ENCODE measurements at places on chromosomes 3 and 15.

- peak; percentile 66 for DNase-seq
These were observed 854 bp upstream of the COL8A1 start for GRCh38 chr3:99637368-99638111.

DNA sequence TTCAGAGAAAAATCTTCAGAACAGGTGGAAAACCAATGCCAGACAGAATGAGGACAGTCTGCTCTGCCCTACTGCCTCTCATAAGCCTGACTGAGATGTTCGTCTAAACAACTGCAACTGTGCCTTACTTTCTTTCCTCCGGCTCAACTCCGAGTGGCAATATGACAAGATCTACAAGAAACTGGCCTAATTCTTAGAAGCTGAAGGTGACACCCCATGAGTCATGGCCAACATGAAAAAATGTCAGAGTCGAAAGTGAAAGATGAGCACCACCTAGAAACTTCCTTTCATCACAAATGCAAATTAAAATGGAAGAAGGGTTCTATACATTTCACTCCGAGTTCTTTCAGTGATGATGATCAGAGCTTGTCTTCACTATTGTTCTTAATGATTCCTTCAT is 12.9 kb downstream of the PCYT1A start:
- DNase-seq, result no peak

DNA sequence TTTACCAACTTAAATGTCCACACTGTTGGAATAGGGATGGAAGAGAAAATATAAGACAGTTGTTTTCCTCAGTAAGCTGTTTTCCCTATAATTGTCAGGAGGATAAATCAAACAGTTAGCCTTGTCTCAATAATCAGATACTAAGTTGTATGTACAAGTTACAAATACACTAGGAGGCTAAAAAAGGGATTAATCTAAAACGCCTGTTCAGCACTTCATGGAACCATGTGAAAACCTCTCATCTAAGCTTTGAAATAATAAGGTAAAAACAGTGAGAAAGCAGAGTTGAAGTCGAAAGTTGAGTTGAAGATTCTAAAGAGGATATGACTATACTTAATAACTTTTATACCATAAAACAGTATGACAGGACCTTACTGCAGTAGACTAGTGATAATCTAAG is 62.0 kb downstream of the CALML4 start:
- DNase-seq, result no peak

GRCh38 chr3:65632414-65632813 is 406.3 kb downstream of the MAGI1 start:
- DNase-seq, result no peak

GRCh38 chr3:141020143-141020830 is 30.9 kb upstream of the SPSB4 start:
- no peak for DNase-seq

DNA sequence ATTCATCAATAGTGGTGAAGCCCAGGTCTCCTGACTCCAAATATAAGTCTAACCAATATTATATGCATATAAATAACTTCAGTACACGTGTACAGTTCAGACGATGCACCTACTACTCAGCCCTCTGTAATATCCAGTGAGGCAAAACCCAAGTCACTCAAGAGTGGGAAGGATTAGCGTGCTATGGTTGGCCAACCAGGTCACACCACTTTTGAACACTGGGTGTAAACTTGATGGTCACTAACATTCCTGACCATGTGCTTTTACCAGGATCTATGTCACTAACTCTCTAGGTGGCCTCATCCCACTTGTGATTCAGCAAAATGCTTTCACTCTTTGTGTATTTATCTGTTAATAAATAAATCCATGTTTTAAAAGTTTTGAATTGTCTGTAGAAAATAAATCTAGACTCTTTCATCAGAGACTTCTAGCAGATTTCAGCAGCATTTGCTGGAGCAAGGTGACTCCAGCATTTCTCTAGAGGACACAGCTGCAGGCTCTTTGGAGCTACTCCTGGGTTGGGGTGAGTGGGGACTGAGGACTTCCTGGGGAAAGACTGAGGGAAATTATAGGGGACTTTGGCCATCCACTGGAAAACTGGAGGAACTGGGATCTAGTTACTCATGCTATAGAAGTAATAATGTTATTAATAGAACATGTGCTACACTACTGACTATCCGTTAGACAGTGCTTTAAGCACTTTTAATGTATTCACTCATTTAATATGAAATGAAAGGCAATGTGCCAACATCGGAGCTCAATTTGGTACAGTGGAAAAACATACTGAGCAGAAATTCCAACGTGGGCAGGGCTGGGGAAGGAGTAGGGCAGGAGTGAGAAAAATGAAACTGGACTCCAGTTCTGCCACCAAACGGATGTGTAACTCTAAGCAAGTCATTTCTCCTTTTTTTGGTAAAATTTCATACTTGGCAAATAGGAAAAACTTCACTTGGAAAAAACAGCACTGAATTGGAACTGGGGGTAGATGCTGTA is 97.9 kb downstream of the RORA start:
- DNase-seq, result no peak

- DNase-seq, result no peak
These were observed 28.1 kb upstream of the CORO2B start for GRCh38 chr15:68550498-68551295.

DNA sequence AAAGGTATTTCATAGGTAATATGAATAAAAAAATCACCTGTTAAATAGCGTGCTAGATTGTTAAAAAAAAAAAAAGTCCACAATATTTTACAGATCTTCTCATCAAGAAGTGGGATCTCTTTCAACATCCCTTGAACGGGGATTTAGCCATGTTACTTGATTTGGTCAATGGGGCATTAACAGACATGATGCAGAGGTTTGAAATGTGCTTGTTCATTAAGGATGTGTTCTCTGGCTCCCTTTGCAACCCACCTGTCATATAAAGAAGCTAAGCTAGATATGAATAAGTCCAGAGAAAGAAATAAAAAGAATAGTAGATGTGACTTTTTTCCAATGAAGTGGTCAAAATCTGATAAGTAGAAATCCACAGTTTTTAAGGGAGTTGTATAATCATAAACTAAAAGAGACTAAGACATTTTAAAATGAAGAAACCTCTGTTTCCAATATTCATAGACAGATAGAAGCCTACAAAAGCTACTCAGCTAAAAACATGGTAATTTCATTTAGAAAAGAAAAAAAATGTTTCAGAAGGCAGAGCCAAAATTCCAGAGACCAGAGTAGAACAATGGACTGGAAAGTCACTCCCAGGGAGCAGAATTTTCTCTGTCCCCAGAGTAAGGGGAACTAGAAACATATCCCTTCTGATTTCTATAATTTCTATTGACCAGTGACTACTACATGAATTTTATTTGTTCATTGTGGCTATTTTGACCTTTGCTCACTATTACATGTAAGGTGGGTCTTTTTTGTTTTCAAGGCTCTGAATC is 79.2 kb downstream of the PLSCR2 start:
- no peak for DNase-seq

- DNase-seq, result no peak
These were observed 3.3 kb downstream of the SRGAP3 start for GRCh38 chr3:9246189-9246588.

GRCh38 chr3:70040386-70040785 is 40.9 kb downstream of the SAMMSON start:
- DNase-seq, result no peak

DNA sequence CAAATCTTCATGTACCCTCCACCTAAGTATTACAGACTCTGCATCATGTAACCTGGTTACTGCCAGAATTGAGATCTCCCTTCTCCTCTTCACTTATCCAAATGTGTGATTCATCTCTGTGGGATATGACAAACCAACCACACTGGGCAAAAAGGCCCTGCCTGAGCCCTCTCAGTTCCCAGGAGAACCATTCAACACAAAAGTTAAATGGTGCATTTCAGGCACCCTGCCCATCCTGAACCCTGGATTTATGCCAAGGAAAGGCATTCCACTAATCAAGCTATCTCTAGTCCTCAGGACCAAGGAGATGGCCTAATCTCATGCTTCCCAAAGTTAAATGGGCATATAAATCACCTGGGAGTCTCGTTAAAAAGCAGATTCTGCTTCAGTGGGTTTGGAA is 108.5 kb downstream of the TNIK start:
- peak; percentile 44 for DNase-seq

DNA sequence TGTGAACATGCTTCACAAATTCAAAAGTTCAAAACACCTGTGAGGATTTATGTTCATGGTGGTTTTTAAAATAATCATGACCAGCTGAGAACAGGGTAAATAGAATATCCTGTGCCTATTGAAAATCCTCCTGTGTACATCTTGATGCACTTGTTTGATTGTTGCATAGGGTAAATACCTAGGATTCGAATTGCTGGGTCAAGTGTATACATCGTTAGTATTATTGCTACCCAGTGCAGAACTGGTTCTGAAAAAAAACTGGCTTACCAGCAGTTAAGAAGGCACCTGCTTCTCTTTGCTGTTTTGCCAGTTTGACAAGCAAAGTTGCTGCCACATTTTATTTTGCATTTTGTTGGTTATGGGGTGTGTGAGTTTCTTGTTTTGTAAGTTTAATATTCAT is 272.6 kb downstream of the CLSTN2 start:
- no peak for DNase-seq

DNA sequence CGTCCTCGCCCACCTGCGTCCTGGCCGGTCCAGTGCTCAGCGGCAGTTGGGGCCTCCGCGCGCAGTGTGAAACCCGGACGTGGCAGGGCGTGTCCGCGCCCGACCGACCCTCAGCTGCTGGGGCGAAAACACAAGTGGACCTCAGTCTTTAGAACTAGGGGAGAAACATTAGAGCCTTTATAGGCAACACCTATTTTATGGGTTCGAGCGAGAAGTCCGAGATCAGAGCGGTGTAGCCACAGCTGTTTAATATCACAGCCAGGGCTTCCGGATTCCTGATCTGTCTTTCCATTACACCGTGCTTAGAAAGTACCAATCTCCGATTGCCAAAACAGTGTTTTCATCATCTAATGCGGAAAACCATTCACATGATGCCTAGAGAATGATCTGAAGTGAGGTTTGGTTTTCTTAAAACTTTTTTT is 506 bp downstream of the RAD51 start:
- no peak for DNase-seq

- peak; percentile 25 for DNase-seq
These were observed 358.4 kb upstream of the NR2F2 start for GRCh38 chr15:95972041-95972553.

- no peak for DNase-seq
These were observed 165.3 kb upstream of the MCTP2 start for GRCh38 chr15:94066046-94066445.

DNA sequence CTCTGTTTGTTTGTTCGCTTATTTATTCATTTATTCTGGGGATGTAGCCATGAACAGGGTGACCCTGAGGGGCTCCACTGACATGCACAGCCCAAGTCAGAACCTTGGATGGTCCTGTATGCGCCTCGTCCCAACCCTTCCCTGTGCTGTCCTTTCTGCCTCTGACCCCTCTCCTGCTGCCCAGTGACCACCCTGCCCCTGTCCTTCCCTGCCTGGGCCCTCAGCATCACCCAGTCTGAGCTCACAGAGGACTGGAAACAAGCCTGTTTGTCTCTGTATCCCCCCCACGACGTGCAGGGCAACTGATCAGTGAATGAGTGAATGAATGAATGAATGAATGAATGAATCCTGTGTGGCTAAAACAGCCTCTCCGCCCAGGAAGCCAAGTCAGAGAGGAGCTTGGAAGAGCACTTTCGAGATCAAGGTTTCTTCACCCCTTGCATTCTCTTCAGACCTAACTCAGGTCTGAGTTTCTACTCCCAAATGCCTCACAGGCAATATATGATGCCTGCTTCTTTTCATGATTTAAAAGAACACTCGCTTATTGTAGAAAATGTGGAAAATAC is 157.7 kb downstream of the SMAD6 start:
- DNase-seq, result no peak

GRCh38 chr15:29360152-29360551 is 90.5 kb upstream of the NSMCE3 start:
- no peak for DNase-seq

- no peak for DNase-seq
These were observed 364.4 kb downstream of the PTPRG start for GRCh38 chr3:61925721-61926120.

DNA sequence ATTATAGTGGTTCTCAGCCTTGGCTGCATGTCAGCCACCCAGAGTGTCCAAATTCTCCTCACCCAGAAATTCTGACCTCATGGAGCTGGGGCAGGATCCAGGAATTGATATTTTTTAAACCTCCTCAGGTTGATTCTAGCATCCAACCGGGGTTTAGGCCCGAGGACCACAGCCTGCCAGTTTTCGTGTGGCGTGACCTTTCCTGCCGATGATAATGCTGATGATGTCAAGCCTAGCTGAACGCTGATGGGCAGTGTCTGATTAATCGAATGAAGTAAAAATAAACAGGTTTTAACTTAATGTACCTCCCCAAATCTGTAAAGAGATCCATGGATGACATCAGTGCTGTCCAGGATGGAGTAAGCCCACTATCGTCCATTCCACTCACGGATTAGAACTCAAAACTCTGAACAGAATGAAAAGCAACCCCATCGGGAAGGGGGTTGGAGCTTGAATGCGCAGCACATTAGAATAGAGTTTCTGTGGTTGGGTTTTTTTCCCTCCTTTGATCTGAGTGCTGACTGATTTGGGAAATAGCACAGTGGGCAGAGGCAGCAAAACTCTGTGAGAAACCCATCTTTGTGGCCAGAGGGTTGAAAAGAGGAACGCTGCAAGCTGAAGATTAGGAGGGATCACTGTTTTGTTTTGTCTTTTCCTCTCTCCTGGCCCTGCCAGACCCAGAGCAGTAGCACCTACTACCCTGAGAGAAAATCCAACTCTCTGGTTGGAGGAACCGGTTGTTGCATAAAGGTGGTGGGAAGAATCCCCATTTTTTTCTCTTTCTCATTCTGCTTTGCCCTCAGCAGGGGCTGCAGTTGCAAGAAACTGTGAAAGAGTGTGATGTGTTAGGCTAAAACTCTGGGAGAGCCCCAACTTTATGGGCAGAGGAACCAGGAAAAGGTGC is 153.9 kb downstream of the APBA2 start:
- no peak for DNase-seq

- no peak for DNase-seq
These were observed 197.1 kb downstream of the EPHB1 start for GRCh38 chr3:134992180-134992579.

GRCh38 chr3:189014526-189014925 is 157.2 kb upstream of the TPRG1 start:
- DNase-seq, result no peak

DNA sequence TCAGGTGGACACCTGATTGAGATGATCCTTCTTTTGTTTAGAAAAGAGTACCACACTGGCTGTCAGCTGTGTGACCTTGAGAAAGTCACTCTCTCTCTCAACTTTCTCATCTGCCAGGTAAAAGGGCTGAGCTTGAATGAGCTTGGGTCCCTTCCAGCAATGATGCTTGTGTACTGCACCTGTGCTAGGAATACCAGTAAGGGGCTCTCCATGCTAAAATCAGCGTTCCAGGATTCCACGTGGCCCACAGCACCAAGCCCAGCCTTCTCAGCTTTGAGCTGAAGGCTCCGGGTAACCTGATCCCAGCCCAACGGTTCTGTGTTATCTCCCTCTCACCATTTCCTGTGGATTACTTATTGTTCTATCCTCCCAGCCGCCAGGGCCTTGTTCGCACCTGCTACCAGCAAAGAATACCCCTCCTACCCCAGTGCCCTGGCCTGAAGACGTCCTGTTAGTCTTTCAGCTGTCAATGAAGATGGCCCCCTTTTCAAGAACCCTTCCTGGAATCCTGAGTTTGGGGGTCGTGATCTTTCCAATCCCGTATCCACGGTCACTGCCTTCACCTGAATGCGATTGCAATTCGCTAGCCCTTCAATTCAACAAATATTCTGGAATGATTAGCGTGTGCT is 54.2 kb upstream of the CGNL1 start:
- DNase-seq, result no peak

All from amniotic stem cell (primary cell).